ENCODE measurements at places on chromosomes 4 and X. TPM values are rescaled to one million over a fixed set of nuclear protein-coding genes. Genes with fewer than 3 reads are reported as not detected.

- DNase-seq: no peak
Observed at GRCh38 chr4:1985780-1986577, 22.8 kb downstream of the NELFA start.

- no peak for DNase-seq
Observed at GRCh38 chr4:52317981-52318380, 266.9 kb downstream of the SPATA18 start.

GRCh38 chrX:11341274-11342201 is 48.3 kb downstream of the AMELX start:
- DNase-seq: no peak

- DNase-seq: no peak
Observed at GRCh38 chrX:153740631-153741222, 16.1 kb downstream of the ABCD1 start.

GRCh38 chr4:10204401-10205058 is 87.9 kb upstream of the WDR1 start:
- DNase-seq: no peak

- DNase-seq: no peak
Observed at GRCh38 chrX:124240422-124240821, 92.0 kb upstream of the TEX13D start.

GRCh38 chr4:127849505-127850234 is 31.0 kb upstream of the PLK4 start:
- DNase-seq: no peak

- no peak for DNase-seq
Observed at GRCh38 chrX:45622042-45622423, 421.4 kb upstream of the DIPK2B start.

DNA sequence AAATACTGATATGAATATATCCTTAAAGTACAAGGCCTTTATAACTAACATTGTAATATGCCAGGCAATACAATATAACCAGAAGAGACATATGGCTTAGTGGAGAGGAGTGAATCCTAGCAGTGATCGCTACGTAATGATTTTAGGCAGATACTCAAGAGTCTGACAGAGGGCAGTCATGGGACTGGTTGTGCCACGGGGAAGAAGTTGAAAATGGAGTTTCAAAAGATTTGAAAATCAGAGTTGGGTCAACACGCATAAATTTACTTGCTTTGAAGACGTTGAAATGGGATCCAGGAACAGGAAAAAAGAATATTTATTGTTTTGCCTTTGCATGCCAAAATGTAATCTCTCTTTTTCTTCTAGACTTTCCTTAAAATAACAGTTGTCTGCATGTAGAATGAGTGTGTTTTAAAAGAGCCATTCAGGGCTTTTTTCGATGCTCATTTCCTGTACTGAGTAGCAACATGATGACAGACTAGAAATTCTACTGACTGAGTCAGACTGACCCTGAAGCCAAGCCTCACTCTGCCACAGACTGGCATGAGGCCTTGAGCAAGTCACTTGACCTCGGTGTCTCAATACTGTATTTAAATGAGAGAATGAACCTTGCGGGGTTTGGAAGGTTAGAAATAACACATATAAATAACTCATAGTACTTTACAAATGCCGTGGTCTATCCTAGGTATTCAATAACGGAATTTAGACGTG is 8.1 kb upstream of the SMS start:
- DNase-seq: no peak

GRCh38 chrX:150223176-150224015 is 139.7 kb upstream of the MAMLD1 start:
- no peak for DNase-seq

GRCh38 chrX:31200430-31200829 is 128.6 kb upstream of the FTHL17 start:
- no peak for DNase-seq

Gene AP1S2
- polyA plus RNA-seq: 63.7 TPM

Gene GJB1
- polyA plus RNA-seq: 42.3 TPM

- no peak for DNase-seq
Observed at GRCh38 chr4:112517067-112517634, 1.2 kb upstream of the NEUROG2 start.

DNA sequence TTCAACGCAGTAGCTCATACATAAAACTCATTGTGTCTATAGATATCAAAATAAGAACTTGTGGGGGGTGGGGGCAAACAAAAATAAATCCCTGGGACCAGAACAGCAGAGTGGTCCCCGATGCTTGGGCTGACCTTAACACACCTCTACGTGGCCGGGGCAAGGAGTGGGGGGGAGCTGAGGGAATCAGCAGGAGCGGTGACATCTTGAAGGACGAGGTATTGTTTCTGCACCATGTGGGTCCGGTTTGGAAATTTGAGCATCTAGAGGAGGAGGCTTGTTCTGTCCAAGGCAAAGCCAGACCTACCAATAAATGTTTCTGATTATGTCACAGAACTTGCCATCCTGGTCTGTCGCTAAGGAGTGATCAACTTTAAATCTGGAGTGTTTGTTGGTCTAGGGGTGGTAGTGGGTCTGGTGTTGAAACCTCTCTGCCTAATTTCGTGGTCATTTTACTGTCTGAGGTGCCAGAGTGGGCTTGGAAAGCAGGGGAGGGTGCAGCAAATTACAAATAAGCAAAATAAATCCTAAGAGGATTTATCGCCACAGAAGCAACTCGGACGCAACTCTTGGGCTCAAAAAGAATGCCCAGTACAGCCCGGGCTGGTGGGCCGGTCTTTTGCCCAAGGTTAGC is 774 bp upstream of the RAPGEF2 start:
- DNase-seq: no peak

DNA sequence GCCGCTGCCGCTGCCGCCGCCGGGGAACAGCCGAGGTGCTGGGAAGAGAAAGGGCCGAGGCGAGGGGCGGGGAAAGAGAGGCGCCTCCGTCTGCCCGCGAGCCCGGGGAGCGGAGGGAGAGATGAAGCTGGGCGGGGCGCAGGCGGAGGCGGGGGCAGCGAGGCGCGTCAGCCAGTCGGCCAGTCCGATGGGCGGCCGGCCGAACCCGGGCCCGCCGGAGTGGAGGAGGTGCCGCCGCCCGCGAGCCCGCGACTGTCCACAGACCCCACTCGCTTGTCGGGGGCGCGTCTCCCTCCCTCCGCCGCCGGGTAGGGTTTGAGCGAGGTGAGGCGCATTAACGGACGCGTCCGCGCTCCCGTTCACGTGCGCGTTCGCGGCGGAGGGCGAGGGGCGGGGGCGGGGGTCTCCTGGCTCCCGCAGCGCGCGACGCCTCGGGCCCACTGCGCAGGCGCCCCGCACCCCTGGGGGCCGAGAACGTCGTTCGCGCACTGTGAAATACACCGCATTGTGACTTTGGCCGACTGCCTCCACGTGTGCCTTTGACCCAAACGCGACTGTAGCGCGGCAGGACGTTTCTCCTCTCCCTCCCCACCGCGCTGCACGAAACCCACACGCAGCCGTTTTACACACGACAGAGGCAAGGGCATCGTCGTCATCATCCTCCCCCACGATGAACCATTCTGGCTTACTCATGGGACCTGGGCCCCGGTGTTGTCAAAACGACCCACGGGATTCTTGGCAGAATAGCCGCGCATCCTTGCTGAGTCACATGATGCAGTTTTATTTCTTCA is at the start of gene NUDT11:
Gene NUDT11 (minus strand): TSS at position 92 of the 791 bp plus-strand sequence. CDS start 148 bp downstream, outside the sequence.
- no peak for DNase-seq

Gene RASSF6
- 6.8 TPM for polyA plus RNA-seq

DNA sequence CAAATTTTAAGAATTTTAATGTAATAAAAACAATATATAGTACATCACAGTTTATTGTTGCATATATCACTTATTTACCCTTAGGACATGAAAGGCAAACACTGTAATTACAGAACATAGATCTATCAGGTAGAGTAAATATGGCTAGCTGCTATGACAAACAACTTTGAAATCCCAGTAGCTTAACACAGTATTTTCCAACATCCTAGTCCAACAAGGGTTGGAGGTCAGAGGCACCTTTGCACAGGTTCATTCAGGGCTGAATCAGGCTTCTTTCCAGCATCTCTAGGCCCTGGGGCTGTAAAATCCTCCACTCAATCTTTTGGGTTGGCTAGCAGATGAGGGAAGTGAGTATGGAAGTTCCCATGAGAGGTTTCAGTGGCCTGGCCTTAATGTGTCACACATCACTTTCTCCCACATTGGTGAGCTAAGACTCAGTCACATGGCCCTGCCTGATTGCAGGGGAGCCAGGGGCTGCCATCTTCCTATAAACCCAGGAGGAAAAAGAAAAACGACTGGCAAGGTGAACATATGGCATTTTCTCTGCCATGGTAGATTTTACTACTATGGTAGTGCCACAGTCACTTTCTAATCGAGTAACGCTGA is 32.9 kb downstream of the HERC6 start:
- no peak for DNase-seq

- DNase-seq: no peak
Observed at GRCh38 chr4:175823015-175823742, 11.1 kb upstream of the GPM6A start.

- no peak for DNase-seq
Observed at GRCh38 chr4:77927991-77928925, 65.6 kb downstream of the MRPL1 start.

GRCh38 chr4:40515037-40515397 is 114.6 kb downstream of the RBM47 start:
- DNase-seq: peak; percentile 65

Gene RP2
- polyA plus RNA-seq: 18.7 TPM

DNA sequence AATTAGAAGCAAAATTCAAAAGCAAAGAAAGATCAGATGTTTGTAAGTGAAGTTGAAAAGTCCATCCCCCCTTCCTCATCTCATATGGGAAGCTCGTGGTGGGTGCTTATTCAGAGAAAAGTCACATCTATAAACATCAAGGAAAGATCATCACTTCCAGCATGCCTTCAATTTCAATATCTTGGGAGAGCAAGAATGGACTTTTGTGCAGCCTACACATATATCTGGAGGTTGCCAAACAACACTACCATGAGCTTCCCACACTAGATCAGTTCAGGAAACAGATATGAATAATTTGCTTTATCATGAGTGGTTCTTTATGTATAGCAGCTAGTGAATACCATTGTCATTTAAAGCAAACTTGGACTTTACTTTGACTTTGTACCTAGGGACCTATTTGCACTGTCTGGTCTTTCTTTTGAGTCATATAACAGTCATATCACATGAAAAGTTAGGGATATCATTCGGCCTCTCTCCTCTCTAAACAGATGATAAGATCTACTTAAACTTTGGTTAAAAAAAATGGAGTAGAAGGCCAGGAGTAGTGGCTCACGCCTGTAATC is 5.6 kb upstream of the TBL1X start:
- no peak for DNase-seq

DNA sequence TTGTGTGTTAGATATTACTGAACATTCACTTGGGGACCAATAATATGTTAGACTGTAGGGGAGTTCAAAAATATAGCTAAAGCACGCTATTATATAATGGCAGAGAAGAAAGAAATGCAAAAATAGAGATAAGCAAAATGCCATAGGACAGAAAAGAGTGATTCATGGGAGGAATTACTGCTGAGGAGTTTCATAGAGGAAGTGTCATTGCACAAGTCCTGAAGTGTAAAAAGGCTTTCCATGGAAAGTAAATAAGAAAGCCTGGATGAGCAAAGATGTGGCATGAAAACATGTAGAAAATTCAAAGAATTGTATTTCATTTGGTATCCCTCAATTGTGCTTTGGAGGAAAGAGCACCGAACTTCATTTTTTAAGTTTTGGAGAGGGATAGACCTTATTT is 14.5 kb downstream of the HMGB2 start:
- no peak for DNase-seq

GRCh38 chr4:86910820-86911684 is 18.8 kb upstream of the C4orf36 start:
- no peak for DNase-seq

GRCh38 chr4:128275346-128275745 is 12.3 kb downstream of the PGRMC2 start:
- DNase-seq: no peak

DNA sequence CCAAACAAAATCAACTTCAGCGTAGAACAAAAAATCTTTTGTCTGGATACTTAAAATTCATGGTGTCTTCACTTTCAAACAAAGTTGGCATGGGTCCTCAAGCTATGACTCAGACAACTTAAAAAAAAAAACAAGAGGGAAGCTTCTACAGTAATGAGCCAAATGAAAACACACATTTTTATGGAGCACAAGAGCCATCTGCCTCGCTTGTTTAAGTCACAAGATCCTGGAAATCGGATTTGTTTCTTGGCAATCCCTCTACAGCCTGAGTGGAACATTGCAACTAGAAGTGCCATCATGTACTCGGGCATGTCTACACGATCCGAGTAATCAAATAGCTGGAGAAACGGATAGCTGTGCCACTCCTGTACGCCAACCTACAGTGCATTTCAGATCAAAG is 22.6 kb downstream of the LAMP2 start:
- no peak for DNase-seq

Gene ATOH1
- not detected for polyA plus RNA-seq

DNA sequence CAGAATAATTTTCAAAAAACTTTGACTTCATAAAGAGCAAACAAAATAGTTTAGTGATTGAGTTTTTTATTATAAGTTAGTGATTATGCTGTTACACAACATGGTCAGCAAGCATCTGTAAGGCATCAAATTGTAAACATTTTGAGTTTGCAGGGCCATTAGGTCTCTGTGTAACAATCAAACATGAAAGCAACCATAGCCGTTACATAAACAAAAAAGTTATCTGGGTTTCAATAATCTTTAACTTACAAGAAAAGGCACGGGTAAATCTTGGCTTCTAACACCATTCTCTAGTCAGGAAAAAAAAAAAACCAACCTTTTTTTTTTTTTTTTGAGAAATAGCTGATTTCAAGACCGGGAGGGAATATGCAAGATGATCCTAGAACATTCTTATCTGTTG is 1941.1 kb downstream of the PCDH7 start:
- no peak for DNase-seq

- DNase-seq: no peak
Observed at GRCh38 chr4:102723511-102723910, 37.3 kb downstream of the MANBA start.

Gene PHOX2B
- polyA plus RNA-seq: 0.17 TPM

GRCh38 chr4:24865401-24865800 is 47.4 kb downstream of the CCDC149 start:
- no peak for DNase-seq

DNA sequence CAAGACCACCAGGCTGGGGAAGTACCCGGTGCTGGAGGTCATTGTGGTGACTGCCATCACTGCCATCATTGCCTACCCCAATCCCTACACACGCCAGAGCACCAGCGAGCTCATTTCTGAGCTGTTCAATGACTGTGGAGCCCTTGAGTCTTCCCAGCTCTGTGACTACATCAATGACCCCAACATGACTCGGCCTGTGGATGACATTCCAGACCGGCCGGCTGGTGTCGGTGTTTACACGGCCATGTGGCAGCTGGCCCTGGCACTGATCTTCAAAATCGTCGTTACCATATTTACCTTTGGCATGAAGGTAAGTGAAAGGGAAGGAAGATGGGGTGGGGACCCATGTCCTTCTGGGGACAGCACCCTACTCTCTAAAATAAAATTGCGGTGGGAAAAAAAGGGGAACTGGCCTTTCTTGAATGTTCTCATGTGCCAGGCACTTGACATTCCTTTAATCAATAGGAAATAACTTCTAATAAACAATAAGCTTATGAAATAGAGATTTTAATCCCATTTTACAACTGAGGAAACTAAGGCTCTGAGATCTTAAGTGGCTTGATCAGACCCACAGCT is 51.6 kb downstream of the CLCN4 start:
- no peak for DNase-seq

- no peak for DNase-seq
Observed at GRCh38 chr4:103050736-103051436, 25.7 kb downstream of the SLC9B2 start.

- DNase-seq: no peak
Observed at GRCh38 chr4:127000846-127001245, 631.9 kb upstream of the INTU start.

- no peak for DNase-seq
Observed at GRCh38 chr4:23894021-23894420, 4.2 kb upstream of the PPARGC1A start.

Data from right renal pelvis (tissue), 4 donors.